Activated naive CD4-positive, alpha-beta T cell treated with anti-CD3 and anti-CD28 coated beads for 36 hours (primary cell): ENCODE measurements at places on chromosomes 12 and 14. TPM values are rescaled to one million over a fixed set of nuclear protein-coding genes. Genes with fewer than 3 reads are reported as not detected.

GRCh38 chr12:28603801-28604200 is 413.5 kb downstream of the CCDC91 start:
- no peaks in the 10 kb centered on the region for H3K4me1 ChIP-seq
- no peak overlapping the region for H3K27ac ChIP-seq
- no peaks in the 10 kb centered on the region for H3K27me3 ChIP-seq
- H3K4me3 ChIP-seq: no peak overlapping the region
- DNase-seq: no peak

GRCh38 chr14:56474419-56475022 is 105.1 kb upstream of the TMEM260 start:
- H3K36me3 ChIP-seq: no peaks in the 10 kb centered on the region
- H3K4me3 ChIP-seq: no peak overlapping the region
- no peaks in the 10 kb centered on the region for H3K27me3 ChIP-seq

Gene GLI1
- not detected for total RNA-seq

Gene SMCO2
- total RNA-seq: 0.19 TPM

Gene PRH1
- 7.4 TPM for total RNA-seq
